ENCODE measurements at places on chromosomes 5 and 9. TPM values are rescaled to one million over a fixed set of nuclear protein-coding genes. Genes with fewer than 3 reads are reported as not detected.

SLC6A18 gene
- polyA plus RNA-seq: 0.53 TPM

NUTM2F gene
- not detected for polyA plus RNA-seq

BRD8 gene
- 228 TPM for polyA plus RNA-seq

CCDC152 gene
- polyA plus RNA-seq: 16.1 TPM

CNTNAP3 gene
- polyA plus RNA-seq: 6.6 TPM

LRSAM1 gene
- 18.1 TPM for polyA plus RNA-seq

FCN2 gene
- 0.48 TPM for polyA plus RNA-seq

CNTNAP3B gene
- polyA plus RNA-seq: 17.5 TPM

RORB gene
- polyA plus RNA-seq: 0.20 TPM

TRPM6 gene
- 1.1 TPM for polyA plus RNA-seq

LRRC14B gene
- not detected for polyA plus RNA-seq

BHMT2 gene
- polyA plus RNA-seq: 49.9 TPM

DAB2 gene
- polyA plus RNA-seq: 221 TPM

BBLN gene
- polyA plus RNA-seq: 31.8 TPM

C5orf47 gene
- 0.15 TPM for polyA plus RNA-seq

NAIP gene
- polyA plus RNA-seq: 47.2 TPM

GFI1B gene
- polyA plus RNA-seq: 0.52 TPM

KCNIP1 gene
- 10.8 TPM for polyA plus RNA-seq

PLAC8L1 gene
- polyA plus RNA-seq: 2.4 TPM

SMIM33 gene
- polyA plus RNA-seq: 0.05 TPM

STPG3 gene
- polyA plus RNA-seq: 1.5 TPM

GOLPH3 gene
- 90.5 TPM for polyA plus RNA-seq

ALDOB gene
- 693 TPM for polyA plus RNA-seq

GRM6 gene
- polyA plus RNA-seq: 1.9 TPM

Measured in left kidney (tissue), 8 donors.